ENCODE measurements at places on chromosomes 16 and 17. TPM values are rescaled to one million over a fixed set of nuclear protein-coding genes. Genes with fewer than 3 reads are reported as not detected.
A peak's percentile ranks its signal among the peaks of the same experiment; 100 is the strongest.

GRCh38 chr16:50367777-50368409, 895 bp downstream of the BRD7 start:
- DNase-seq, result no peak
- H3K4me1 ChIP-seq, result peaks cover 42% of the 10 kb centered on the region
- peak overlapping the region; percentile 96 for H3K4me3 ChIP-seq
- no peaks in the 10 kb centered on the region for H3K36me3 ChIP-seq
- no peaks in the 10 kb centered on the region for H3K27me3 ChIP-seq

- H3K4me3 ChIP-seq, result no peak overlapping the region
- H3K27ac ChIP-seq, result no peak overlapping the region
- H3K27me3 ChIP-seq, result no peaks in the 10 kb centered on the region
- peaks cover 91% of the 10 kb centered on the region for H3K36me3 ChIP-seq
- peaks cover 57% of the 10 kb centered on the region for H3K4me1 ChIP-seq
Measured at GRCh38 chr17:75695830-75696271, 25.4 kb upstream of the ITGB4 start.

DNA sequence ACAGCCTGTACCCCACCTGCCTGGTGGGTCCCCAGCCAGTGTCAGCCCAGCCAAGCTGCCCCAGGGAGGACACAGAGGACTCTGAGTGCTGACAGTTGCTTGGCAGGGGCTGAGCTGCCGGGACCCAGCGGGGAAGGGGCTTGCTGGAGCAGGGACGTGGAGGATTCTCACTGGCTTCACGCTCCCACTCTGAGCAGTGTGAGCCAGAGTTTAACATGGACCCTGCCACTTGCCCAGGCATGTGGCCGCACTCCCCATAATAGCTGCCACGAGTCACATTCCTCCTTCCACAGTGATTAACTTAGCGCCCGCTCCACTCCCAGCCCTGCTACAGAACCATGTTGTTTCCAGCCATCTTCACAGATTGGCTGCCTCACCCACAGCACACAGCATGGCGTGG, 31.2 kb downstream of the SREBF1 start:
- no peak for DNase-seq
- H3K27ac ChIP-seq, result no peak overlapping the region
- H3K4me1 ChIP-seq, result peaks cover 5% of the 10 kb centered on the region
- H3K4me3 ChIP-seq, result no peak overlapping the region
- H3K36me3 ChIP-seq, result peaks cover 56% of the 10 kb centered on the region

CDR2L gene
- 14.9 TPM for polyA plus RNA-seq

DNA sequence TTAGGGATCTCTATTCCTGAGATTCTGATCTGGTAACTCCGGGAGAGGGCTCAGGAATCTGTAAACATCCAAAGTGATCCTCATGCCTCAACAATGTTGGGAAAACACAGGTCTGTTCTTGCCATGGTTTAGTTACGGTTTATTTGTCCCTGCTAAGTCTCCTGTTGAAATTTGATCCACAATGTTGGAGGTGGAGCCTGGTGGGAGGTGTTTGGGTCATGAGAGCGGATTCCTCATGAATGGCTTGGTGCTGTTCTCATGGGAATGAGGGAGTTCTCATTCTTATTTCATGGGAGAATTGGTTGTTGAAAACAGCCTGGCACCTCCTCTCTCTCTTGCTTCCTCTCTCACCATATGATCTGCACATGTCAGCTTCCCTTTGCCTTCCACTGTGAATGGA, 608.6 kb upstream of the GOT2 start:
- no peaks in the 10 kb centered on the region for H3K36me3 ChIP-seq
- no peak overlapping the region for H3K27ac ChIP-seq
- H3K4me1 ChIP-seq, result no peaks in the 10 kb centered on the region
- H3K27me3 ChIP-seq, result no peaks in the 10 kb centered on the region

DNA sequence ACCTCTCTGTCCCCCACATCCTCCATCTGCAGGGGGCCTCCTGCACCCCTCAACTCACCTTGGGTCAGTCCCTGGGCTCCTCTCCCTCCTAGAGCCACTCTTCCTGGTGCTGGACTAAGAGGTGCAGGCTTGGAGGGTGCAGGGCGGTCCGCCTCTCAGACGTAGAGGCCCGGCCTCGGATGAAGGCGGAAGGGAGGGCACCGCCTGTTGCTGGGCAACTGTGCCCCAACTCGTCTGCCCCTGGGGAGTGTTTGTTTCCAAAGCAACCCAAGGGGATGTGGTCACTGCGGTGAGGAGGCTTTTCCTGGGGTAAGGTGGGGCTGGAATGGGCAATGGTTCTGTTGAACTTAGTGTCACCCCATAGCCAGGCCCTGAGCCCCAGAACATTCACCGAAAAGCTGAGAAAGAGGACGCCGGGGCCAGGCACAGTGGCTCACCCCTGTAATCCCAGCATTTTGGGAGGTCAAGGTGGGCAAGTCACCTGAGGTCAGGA, at the start of gene C16orf54:
TSS of gene C16orf54 (minus strand) at position 138 of the 493 bp plus-strand sequence. CDS start 1,039 bp downstream, outside the sequence.
- DNase-seq, result peak; percentile 26
- no peaks in the 10 kb centered on the region for H3K27me3 ChIP-seq
- no peaks in the 10 kb centered on the region for H3K36me3 ChIP-seq
- H3K27ac ChIP-seq, result no peak within 1 kb of the TSS
- H3K4me3 ChIP-seq, result peak within 1 kb of the TSS; percentile 56
